A549 (cell line): ENCODE measurements at places on chromosomes 3 and 15.
A peak's percentile ranks its signal among the peaks of the same experiment; 100 is the strongest.

GRCh38 chr3:123807820-123808219, 76.3 kb downstream of the MYLK start:
- DNase-seq: peak; percentile 18

GRCh38 chr15:101578443-101578894, 73.7 kb downstream of the TM2D3 start:
- peak; percentile 70 for DNase-seq

DNA sequence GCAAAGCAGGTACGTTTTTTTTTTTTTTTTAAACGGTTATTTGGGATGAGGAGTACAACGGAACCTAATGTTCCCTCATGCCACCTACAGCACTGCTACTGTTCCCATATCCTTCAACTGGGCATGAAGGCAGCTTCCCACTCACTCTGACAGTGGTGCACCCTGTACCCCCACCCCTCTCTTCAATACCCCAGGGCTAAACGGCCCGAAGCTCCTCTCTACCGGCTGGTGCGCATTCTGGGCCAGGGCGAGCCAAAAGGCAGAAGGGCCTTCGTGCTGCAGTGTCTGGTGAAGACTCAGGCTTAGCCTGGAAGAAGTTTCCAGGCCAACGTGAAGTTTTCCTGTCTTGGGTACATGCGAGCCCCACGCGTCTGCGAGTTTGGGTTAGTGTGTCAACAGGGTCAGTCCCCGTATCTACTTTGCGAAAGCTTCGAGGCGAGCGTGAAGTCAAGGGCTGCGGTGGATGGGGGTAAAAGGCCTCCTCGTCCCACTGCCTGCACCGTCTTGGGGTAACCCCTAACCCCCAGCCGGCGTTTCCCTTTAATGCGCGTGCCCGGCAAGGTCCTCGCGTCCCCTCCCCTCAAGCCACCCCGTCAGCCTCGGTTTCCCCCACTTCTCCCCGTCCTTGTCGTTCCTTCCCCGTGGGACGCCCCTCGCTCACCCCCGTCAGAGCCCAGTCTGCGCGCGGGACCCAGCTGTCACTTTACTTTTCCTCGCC, 765 bp upstream of the UBE2E2 start:
- DNase-seq: peak; percentile 13

- DNase-seq: no peak
Measured at GRCh38 chr3:171056528-171056927, 30.0 kb upstream of the SLC2A2 start.

- no peak for DNase-seq
Measured at GRCh38 chr15:73323374-73323955, 45.3 kb downstream of the HCN4 start.

GRCh38 chr3:125032683-125033082, 23.1 kb downstream of the HEG1 start:
- no peak for DNase-seq

DNA sequence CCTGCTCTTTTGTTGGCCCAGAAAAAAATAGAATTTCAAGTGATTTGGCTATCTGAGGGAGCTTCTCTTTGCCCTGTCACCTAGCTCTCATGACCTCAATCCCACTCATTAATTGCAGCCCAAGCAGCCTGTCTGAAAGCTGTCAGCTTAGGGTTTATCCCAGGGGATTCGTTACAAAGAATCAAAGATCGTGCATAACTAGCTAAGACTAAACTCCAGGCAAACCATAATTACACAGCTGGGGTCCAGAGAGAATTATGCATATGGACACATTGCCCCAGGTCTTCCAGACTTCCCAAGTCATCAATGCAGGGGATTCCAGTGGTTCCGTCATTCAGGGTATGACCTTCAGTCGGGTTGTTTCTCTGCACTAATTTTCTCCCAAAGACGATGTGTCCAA, 91.6 kb upstream of the CBLB start:
- DNase-seq: no peak

DNA sequence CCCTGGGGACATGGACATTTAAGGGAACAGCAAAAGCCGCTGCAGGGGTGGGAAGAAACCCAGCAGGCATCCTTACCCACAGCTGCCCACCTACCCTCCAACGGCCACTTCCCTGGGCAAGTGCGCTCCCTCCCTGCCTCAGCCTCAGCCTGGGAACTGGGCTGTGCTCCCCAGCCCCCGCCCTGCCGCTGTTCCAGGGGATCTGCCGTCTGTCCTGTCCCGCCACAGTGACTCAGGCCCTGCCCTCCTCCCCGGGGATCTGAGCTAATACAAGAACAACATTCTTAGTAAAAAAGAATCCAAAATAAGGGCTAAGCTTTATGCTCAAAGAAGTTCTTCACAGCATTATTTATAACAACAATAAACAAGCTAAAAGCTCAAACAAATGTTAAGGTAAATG, 7.4 kb upstream of the IQSEC1 start:
- no peak for DNase-seq

DNA sequence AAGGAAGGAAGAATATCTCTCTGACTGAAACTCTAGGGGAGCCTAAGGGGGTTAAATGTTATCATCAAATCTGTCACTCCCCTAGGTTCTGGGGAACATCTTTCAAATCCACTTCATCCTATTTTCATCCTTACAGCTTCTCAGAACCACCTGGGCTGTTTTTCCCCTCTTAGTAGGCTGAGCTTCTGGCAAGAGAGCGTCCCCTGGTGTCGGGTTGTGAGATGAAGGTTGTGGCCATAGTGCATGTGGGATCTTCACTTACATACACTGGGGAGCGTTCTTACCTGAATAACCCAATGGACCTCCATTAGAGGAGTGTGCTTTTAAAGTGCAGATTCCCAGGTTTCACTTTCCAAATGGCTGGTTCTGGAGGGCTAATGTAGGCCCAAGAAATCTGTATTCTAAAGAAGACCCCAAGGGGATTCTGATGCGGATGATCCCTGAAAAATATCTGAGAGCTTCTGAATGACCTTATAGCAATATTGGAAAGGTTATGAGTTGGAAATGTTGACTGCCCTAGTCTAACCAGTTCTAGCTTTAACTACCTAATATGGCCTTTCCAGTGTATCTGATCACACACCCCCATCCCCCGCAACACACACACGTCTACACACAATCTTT, 663.7 kb downstream of the AGBL1 start:
- DNase-seq: peak; percentile 68

- no peak for DNase-seq
Measured at GRCh38 chr3:196219194-196219969, 3.0 kb downstream of the SLC51A start.

DNA sequence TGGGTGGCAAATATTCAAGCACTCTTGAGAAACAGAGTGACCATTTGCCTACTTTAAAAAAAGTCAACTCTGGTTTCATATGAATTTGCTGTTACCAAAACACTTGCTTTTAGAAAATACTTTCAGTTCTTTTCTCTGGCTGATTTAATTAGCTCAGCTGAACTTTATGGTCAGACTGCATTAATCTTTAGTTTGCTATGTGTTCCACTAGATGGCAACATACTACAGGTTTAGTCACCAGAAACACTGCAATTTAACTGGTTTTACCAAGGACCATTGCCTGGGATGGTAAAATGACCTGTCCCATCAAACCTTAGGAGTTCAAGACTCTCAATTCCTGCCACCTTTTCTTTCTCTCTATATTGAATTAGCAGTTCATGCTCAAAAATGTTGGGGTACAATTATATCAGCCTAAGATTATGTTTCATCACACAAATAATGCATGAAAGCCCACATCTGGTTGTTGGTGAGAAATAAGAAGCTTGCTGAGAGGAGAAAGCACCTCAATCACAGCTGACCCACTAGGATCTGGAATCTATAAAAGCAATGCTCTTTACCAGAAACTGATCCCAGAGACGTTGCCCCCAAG, 14.2 kb downstream of the EIF4E3 start:
- peak; percentile 70 for DNase-seq

- DNase-seq: no peak
Measured at GRCh38 chr3:82281205-82281604, 519.8 kb upstream of the GBE1 start.

GRCh38 chr3:45507820-45508317, 86.7 kb upstream of the LIMD1 start:
- DNase-seq: peak; percentile 27

DNA sequence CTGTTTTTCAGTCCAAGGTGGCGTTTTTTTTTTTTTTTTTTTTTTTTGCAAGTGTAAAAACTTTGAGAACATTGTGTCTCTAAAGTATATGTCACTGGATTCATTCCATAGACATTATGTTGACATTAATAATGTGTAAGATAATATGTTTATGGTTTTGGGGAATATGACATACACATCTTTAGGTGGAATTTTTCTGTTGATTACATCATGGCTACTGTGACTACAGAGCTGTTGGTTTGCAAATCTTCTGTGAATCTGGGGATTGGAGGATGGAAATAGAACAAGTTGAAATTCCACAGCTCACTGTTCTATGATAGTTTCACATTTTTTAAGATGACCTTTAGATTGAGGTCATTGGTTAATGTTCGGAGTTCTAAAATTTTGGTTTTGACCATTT, 24.4 kb upstream of the PLSCR2 start:
- DNase-seq: no peak

- no peak for DNase-seq
Measured at GRCh38 chr3:114389156-114389555, 95.3 kb downstream of the TIGIT start.

DNA sequence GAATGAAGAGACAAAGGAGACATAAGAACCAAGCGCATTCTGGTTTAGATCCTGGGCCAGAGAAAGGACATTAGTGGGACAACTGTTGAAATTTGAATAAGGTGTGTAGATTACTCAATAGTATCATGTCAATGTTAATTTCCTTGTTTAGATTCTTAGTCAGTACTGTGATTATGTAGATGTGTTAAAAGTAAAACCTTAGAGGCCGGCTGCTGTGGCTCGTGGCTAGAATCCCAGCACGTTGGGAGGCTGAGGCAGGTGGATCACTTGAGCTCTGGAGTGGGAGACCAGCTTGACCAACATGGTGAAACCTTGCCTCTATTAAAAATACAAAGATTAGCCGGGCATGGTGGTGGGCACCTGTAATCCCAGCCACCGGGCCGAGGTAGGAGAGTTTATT, 26.7 kb downstream of the CYP8B1 start:
- DNase-seq: no peak

- no peak for DNase-seq
Measured at GRCh38 chr3:46138581-46138980, 69.5 kb downstream of the CCR1 start.

DNA sequence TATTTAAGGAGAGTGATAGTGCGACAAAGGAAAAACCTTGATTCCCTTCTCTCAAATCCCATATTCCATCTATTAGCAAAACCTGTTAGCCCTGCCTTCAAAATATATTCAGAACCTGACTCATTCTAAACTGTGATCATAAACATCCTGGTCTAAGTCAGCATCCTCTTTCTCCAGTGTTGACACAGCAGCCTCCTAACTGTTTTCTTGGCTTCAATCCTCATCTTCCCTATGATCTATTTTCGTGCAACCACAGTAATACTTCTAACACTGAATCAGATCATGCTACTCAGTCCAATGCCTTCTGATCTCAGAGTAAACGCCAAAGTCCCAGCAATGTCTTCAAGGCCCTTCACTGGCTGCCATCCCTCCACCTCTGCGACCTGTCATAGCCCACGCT, 785.1 kb downstream of the EDEM1 start:
- DNase-seq: no peak

DNA sequence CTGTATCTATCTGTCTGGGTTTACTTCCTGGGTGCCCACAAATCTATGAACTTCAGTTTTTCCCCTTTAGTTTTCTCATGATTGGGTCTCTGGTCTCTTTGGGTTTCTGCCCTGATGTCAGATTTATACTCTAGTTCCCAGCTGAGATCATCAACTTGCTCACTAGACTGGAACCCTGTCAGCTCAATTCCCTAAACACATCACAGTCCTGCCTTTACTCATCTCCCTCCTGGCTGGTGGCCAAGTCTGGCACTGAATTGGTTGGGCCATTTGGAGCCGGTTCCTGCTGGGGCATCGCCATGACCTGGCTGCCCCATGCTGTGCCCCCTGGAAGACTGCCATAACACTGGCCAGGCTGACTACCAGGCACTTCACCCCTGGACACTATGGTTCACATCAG, 345.3 kb downstream of the CHST2 start:
- peak; percentile 15 for DNase-seq

DNA sequence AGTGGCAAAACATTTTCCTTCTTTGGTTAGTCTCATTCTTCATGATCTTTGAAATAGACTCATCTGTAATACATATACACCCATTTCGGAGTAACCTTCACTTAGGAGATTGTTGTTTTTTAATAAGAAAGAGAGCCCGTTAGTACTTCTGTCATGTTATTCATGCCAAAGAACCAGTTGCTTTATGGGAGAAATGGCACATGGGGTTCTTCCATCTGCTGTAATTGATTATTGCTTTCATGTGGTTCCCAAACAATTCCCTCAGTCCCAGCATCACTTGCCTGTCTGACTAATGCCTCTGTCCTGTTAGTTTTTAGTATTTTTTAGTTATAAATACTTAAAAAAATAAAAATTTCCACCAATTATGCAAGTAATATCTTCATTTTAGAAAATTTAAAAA, 33.8 kb upstream of the FAH start:
- no peak for DNase-seq

- DNase-seq: no peak
Measured at GRCh38 chr3:71509066-71509465, 74.5 kb downstream of the FOXP1 start.

DNA sequence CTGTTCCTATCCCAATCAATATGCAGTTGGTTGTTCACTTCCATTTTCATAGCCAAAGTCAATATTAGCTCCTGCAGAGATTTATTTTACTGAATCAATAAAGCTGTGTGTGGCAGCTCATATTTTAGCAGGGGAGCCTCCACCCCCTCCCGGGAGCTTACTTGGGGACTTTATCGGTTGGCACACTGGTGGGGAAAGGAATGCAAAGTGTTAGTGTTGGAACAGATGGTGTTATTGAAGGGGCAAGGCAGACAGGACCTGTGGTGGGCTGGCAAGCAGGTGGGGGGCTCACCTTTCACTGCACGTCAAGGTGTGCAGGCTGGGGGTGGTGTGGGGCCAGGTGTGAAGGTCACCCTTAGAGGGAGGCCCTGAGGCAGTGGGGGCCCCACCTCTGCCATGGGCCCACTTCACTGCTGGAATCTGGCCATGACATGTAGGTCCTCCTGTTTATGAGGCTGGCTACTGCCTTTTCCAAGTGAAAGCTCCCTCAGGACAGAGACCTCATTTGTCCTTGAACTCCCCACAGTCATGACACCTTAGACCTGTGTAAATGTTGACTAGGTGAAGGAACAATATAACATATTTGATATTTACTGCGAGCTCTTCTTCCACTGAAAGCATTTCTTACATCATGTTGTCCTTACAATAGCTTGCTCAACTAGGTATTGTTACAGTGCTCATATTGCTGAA, 44.0 kb upstream of the SEC22A start:
- no peak for DNase-seq

GRCh38 chr3:37909067-37909911, 47.6 kb downstream of the CTDSPL start:
- no peak for DNase-seq

GRCh38 chr3:179432021-179432420, 19.2 kb downstream of the GNB4 start:
- no peak for DNase-seq

DNA sequence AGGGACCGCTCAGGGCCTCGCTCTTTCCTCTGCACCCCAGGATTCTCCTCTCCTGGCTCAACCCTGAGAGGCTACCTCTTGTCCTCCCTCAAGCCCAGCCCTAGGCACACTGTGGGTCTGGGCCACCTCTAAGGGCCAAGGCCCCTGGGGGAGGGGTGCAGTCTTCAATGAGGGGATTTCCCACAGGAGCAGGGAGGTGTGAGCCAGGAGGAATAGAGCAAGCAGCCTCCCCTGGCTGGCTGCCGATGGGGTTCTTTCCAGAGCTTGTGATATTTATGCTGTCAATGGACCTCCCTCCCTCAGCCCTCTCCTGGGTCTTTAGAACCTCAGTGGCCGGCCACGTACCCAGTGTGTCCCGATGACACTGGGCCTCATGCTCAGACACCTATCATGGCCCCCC, 99.5 kb upstream of the RPL32 start:
- no peak for DNase-seq

GRCh38 chr3:39855517-39855916, 46.1 kb downstream of the MYRIP start:
- no peak for DNase-seq
